Muscle of back (tissue), 13 donors: ENCODE measurements at places on chromosomes 3 and 15.

- no peak for DNase-seq
Measured at GRCh38 chr15:84611631-84612030, 10.8 kb downstream of the ZSCAN2 start.

GRCh38 chr3:17063596-17063995 is 178.8 kb downstream of the PLCL2 start:
- no peak for DNase-seq

DNA sequence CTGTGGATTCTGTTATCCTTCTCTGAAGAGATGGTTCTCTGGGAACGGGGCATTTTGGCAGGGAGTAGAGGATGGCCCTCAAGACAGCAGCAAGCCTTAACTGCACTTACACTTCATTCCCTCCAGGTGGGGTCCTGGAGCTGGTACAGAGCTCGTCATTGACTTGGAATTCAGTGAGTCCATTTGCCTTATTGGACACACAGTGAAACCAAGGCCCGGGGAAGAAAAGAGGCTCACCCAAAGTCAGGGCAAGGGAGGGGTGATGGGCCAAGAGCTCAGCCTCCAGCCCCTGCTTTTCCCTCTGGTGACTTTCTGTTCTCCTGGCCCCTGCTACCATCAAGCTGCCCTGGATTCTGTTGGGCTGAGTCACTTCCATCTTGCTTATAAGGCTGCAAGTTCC is 125.6 kb downstream of the ETFA start:
- peak; percentile 21 for DNase-seq

GRCh38 chr15:85771271-85771670 is 23.5 kb downstream of the KLHL25 start:
- no peak for DNase-seq

- DNase-seq, result no peak
Measured at GRCh38 chr3:43958005-43958770, 267.4 kb downstream of the ABHD5 start.
